ENCODE measurements at places on chromosomes 5 and 9.
A peak's percentile ranks its signal among the peaks of the same experiment; 100 is the strongest.

- DNase-seq, result no peak
These were observed 2123.7 kb upstream of the C9orf72 start for GRCh38 chr9:29697011-29697410.

DNA sequence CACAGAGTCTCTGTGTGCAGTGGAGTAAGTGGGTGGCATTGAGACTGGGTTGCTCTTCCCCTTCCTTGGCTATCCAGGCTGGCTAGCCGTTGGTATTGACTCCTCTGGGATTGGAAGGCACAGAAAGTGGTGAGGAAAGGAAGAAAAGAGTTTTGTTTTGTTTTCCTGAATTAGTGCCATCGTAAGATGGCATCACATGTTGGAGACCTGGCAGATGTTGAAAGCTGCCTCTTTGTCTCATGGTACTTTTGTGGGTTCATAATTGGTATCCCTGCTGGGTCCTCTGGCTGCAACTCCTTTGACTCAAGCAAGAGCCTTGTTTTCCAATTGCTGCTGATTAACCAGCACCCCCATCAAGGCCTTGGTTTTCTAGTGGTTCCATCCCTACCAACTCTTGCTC, 293.8 kb downstream of the PDE4D start:
- DNase-seq, result no peak

- DNase-seq, result no peak
These were observed 4.9 kb upstream of the ROR2 start for GRCh38 chr9:91954841-91955471.

DNA sequence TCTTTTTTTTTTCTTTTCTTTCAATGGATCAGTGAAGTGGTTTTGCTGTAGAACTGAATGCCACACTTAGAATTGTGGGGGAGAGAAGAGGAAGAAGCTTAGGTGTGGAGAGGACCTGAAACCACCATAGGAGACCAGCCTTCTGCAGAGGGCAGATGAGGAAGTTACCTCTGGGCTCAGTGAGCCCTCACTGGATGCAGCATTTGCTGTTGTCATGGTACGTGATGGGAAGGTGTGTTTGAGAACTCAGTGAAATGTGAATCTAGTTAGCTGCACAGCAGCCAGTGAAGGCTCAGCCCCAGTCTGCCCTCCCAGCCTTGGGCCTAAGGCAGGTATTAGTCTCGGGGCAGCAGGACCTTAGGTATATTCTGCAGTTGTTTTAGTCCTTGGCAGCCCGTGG, 17.5 kb downstream of the CYFIP2 start:
- no peak for DNase-seq

DNA sequence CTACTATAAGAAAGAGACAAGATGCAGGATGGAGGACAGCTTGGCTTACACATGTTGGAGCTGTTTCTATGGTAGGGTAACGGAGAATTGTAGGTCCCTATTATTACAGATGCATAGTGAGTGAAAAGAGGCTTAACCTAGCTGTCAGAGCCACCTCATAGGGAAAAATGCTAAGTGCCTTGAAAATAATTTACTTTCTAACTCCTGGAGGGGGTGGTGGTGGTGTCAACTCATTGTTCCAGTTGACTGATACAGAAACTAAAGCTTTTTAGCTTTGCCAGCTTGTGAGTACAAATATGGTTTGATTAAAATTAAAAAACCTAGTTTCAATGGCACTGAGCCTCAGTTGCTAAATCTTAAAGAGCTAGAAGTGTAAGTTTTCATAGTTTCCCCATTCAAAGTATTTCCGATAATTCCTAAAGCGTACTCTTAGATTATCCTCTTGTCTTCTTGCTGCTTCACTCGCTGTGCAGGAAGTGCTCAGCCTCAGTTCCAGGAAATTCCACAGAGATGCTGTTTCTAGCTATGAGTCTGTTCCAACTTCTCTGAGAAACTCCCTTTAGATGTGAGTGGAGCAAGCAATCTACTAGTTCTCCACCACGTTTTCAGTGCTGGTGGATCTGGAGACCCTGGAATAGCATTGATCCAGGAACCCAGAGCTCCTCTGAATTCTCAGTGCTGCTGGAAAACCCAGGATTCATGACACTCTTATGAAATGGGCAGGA, 265.2 kb downstream of the DMAC1 start:
- DNase-seq, result no peak

DNA sequence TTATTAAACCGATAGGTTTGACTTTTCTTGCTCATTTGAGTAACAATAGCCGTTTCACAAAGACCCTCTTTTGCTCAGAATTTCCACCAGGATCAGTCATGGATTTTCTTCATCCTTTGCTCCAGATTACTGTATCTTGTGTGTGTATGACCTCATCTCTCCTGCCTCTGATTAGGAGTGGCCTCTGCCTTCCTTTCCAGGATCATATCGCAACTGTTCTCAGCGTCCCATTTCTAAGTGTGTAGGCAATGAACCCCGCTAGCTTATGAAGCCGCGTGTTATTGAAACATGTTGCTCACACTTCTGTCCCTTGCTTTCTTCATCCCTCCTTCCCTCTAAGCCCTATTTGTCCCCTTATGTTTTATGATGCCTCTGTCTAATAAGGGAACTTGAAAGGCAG, 169.8 kb upstream of the RPS23 start:
- DNase-seq, result no peak

- DNase-seq, result no peak
These were observed 134.9 kb downstream of the GABBR2 start for GRCh38 chr9:98573749-98574278.

GRCh38 chr9:19999491-20000057, 210.7 kb upstream of the SLC24A2 start:
- DNase-seq, result peak; percentile 21

DNA sequence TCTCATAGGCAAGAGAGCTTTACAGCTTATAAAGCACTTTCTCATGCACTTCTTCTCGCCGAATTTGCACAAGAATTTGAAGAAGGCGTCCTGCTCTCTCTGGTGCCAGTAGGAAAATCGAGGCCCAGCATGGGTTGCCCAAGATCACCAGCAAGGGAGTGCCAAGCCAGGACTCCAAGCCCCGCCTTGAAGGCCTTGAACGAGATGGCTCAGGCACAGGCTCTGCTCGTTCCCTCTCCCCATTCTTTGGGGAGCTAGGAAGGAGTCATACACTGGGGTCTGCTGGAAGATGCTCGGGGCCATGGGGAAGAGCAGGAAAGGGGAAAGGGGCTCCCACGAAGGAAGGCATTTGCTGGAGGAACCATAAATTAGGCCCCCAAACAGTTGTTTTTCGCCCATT, 46.7 kb downstream of the PAX5 start:
- no peak for DNase-seq

- DNase-seq, result no peak
These were observed 22.2 kb downstream of the SH3GL2 start for GRCh38 chr9:17600962-17601593.

GRCh38 chr5:137619191-137619870, 116.6 kb downstream of the KLHL3 start:
- DNase-seq, result no peak

GRCh38 chr9:129834489-129835127, 467 bp downstream of the C9orf78 start:
- DNase-seq, result peak; percentile 53

- DNase-seq, result no peak
These were observed 432 bp downstream of the HSPA9 start for GRCh38 chr5:138574744-138575193.

DNA sequence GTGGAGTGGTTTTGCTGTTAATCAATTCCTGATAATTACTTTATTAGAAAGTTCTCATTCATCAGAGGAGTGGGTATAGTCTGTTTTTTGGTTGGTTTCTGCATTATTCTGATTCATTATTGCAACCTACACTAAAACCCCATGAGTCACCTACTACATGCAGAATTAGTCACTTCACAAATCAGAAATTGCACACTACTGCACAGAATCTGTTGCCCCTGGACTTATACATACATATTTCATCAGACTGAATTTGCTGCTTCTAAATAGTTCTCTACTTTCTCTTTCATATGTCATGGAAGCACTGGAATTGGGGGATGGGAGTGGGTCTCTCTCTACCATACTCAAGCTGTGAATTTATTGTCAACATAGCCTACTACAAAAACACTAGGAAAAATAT, 585.1 kb downstream of the DNAH5 start:
- DNase-seq, result no peak

- DNase-seq, result no peak
These were observed 113.3 kb downstream of the SV2C start for GRCh38 chr5:76196457-76196856.

GRCh38 chr5:171542525-171543140, 123.2 kb downstream of the FGF18 start:
- no peak for DNase-seq

DNA sequence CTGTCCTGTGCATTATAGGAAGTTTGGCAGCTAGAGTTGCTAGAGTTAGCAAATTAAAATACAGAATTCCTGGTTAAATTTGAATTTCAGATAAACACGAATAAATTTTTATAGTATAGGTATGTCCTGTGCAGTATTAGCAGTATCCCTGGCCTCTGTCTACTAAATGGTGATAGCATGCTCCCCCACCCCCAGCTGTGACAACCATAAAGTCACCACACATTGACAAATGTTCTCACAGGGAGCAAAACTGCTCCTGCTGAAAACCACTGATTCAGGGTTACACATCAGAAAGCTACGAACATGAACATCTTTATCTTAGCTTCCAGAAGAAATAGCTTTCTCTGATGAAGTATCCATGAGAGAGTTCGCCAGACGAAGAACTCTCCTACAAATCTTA, 91.8 kb upstream of the CCDC112 start:
- no peak for DNase-seq

GRCh38 chr5:38479315-38479904, 77.0 kb downstream of the LIFR start:
- no peak for DNase-seq

DNA sequence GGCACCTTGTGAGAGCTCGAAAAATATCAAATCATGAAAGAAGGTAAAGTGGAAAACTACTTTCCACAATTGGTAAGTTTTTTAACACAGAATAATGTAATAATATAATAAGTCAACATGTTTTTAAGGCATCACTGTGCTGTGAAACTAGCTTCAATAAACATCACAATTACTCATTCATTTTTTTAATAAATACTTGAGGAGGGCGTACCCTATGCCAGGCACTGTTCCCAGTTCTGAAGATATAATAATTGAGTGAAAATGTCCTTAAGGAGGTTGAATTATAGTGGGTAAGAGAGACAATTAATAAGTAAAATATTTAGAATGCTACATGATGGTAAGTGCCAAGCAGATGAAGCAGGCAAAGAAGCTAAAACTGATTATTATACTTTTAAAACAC, 381.4 kb downstream of the ELAVL2 start:
- no peak for DNase-seq

DNA sequence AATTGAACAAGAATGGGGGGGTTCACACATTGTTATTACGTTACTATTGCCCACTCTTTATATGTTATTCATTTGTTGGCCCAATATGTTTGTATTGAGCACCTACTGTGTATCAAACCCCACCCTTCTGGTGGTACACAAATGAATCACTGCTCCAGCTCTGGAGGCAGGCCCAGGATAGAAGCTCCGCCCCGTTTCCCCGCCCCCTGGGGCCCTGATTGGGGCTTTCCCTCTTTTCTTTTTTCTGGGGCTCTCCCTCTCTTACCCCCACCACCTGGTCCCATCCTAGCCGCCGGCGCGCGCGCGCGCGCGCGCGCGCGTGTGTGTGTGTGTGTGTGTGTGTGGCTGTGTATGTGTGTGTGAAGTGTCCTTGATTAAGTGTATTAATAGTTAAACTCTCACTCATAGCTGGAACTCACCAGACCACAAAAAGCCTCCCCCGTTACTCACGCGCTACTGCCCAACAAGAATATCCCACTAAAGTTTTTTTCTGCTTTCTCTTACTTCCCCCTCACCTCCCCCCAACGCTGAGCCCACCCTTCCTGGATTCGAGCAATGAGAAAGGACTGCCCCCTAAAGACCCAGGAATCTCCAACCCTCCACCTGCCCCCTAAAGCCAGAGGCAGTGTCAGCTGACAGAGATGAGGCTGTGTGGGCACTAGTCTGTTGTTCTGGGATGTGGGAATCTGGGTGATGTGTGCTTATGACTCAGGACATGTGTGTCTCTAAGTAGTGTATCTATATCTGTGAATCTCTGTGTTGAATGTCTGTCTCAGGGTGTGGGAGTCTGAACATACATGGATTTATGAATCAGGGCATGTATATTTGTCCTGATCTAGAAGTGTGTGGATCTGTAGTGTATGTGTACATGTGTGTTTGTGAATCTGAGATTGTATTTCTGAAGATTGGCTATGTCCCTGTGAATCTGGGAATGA, 4.0 kb downstream of the CXXC5 start:
- DNase-seq, result peak; percentile 78

- DNase-seq, result no peak
These were observed 37.3 kb downstream of the CFAP77 start for GRCh38 chr9:132447346-132447745.

DNA sequence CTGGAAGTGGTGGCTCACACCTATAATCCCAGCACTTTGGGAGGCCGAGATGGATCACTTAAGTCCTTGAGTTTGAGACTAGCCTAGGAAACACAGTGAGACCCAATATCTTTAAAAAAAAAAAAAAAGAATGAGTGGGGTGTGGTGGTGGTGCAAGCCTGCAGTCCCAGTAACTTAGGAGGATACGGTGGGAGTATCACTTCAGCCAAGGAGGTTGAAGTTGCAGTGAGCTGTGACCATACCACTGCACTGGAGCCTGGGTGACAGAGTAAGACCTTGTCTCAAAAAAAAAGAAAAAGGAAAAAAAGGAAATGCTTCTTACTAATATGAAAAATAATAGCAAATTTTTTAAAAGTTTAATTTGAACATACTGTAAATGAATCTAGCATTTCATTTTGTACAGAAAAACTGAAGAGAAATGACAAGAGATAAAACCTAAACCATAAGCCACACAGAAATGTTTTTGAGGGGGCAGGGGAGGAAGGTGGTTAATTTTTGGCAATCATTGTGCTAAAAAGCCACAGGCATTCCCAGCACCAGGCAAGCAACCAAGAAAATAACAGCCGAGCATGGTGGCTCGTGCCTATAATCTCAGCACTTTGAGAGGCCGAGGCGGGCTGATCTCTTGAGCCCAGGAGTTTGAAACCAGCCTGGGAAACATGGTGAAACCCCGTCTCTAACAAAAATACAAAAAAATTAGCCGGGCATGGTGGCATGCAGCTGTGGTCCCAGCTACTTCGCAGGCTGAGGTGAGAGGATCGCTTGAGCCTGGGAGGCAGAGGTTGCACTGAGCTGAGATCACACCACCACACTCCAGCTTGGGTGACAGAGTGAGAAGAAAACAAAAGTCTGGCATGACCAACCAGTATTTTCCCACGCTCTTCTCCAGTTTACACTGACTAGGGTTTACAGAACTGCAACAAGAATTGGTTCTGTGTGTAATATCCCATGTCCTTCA, 114.5 kb upstream of the NR5A1 start:
- DNase-seq, result peak; percentile 20

- no peak for DNase-seq
These were observed 73.1 kb downstream of the MAN2A1 start for GRCh38 chr5:109762821-109763220.

DNA sequence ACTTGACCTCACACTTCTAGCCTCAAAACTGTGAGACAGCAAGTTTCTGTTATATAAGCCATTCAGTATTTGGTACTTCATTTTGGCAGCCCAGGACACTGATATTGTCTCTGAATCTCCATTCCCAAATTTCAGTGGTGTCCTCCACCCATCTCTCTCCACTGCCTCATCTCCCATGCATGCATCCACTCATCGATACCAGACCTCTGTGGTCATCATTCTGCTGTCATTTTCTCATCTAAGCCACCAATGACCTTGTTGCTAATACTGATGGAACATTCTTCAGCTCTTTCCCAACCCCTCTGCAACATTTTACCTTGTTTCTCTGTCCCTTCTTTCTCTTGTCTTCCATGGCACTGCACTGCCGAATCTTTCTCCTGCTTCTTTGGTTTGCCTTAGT, 221.8 kb downstream of the SNX18 start:
- DNase-seq, result no peak

GRCh38 chr9:107340920-107341632, 58.0 kb downstream of the RAD23B start:
- peak; percentile 77 for DNase-seq

GRCh38 chr5:98927242-98927988, 1.4 kb downstream of the CHD1 start:
- DNase-seq, result peak; percentile 84

All from CD4-positive, alpha-beta T cell treated with Interleukin-12 subunit alpha and Interleukin-12 subunit beta, for 1 hour (primary cell).